ENCODE measurements at places on chromosomes 5 and 9.

DNA sequence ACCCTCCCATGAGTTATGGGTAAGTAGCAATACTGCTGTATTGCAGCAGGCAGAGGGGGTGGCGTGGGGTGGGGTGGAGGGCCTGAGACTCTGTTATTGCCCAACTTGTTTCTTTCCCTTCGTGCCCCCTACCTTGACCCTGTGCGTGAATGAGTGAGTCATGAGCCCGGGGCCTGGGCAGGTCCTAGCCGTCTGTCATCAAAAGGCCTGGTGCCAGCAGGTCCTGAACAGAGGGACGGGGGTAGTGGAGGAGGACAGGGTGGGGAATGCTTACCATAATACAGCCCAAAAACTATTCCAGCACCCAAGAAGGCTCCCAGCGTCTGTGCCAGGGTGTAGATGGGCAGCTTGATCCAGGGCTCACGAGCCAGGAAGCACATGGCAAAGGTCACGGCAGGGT, 4.3 kb downstream of the AQP3 start:
- DNase-seq, result no peak

- no peak for DNase-seq
Measured at GRCh38 chr9:133684121-133684935, 48.2 kb downstream of the DBH start.

DNA sequence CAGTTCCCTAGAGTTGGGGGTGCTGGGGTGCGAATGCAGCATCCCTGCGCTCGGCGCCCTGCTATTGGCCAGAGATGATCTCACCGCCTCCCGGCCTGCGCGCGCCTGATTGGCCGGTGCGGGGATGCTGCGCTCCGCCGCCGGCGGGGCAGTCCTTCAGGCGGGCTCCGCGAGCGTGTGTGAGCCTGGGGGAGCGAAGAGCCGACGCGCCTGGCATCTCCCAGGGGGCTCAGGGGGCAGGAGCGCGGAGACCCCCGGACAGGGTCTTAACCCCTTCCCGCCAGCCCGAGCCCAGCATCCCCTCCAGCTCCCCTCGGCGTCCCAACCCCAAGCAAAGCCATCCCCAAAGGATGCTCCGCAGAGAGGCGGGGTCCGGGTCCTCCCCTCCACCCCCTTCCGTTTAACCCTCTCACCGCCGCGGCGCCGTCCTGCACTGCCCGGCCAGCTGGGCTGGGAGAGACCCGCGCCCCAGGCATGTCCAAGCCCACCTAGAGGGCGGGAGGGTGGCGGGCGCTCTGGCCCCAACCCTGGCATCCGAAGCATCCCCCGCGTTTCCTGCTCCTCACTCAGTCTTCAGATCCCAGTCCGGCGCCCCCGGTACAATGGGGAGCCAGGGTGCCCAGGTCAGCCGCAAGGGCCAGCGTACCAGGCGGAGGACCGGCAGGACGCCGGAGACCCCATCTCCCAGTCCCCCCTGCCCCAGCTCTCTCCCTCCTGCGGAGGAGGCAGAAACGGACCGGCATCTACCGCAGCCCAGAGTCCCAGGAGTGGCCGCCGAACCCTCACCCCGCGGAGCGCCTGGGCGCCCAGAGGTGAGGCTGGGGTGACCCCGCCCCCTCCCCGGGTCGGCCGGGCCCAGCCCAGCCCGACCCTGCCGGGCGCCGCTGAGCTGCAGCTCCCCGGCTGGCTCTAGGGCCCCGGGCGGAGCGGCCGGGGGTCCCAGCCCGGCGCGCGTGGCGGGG, 19.3 kb upstream of the TOR2A start:
- DNase-seq, result no peak

GRCh38 chr5:160470437-160471361, 49.0 kb downstream of the PTTG1 start:
- DNase-seq, result no peak

DNA sequence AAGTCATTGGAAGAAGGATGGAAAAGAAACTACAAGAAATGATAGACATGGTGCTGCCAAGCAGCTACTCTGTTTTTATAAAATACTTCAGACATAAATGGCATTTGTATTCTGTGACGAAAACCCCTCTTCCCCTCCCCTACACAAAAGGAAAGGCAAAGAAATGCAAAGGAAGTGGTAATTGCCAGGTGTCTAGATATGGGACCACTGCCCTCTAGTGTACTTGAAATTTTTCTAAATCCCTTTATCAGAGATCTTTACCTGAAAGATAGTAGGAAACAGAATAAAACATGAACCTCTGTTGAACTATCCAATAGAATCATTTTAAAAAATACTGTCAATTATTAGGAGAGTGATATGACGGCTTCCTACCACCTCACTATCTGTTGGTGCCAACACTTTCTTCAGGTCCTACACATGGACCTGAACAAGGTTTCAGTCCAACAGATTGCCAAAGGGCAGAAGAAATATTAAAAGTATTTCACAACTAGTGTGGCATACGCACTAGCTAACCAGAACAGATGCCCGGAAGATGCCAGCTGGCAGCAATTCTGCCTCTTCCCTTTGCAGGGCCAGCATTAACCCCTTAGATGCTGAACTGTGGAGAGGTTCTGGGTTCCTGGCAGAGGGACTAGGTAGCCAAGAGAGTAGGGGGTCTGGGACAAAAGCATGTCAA, 104.1 kb downstream of the TSSK1B start:
- DNase-seq, result peak; percentile 30

- DNase-seq, result peak; percentile 37
Measured at GRCh38 chr5:180090098-180090768, 18.7 kb upstream of the RNF130 start.

- no peak for DNase-seq
Measured at GRCh38 chr5:97629276-97629675, 446.2 kb upstream of the RIOK2 start.

- no peak for DNase-seq
Measured at GRCh38 chr5:172007175-172008110, 1.0 kb upstream of the FBXW11 start.

DNA sequence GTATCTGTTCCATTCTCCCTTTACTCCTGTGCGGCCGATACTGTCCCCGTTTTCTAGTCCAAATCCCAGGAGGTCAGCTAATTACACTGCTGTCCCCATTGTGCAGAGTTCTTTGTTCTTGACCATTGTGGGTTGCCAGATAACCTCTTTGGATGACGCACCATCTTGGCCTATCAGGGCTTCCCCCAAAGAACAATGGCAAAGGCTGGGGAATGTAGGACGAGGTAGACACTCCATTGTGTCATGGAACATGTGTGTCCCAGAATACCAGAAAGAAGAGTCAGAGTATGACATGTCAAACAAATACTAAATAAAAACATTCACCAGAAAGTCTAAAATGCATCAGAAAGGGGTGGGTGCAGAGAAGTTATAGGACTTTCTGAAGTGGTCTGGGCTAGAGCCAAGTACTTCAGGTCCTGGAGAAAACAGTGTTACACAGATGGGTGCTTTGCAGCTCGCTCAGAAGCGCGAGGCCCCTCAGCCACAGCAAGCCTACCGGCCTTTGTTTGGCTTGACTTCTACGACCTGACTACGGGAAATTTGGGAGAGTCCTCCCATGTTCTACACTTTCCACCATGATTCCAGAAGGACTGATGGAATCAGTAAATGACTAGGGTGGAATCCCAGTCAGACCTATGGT, 83.2 kb upstream of the SSBP2 start:
- DNase-seq, result no peak

GRCh38 chr5:92908952-92909601, 671.9 kb downstream of the NR2F1-AS1 start:
- no peak for DNase-seq

DNA sequence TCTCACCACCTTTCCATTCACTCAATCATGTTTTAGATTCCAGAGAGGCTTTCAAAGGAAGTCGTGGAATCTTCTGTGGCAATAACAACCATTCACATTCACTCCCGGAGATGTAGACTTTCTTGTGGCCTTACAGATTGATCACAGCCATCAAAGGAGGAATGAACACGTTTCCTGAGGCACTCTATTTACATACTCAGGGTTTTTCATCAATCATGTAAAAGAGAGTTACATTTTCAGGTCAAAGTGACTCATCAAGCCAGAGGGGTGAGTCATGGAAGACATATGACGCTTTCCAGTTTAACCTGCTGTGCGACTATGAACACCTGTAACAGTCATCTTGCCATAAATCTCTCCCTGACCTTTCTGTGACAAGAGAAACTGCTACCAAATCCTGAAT, 39.3 kb upstream of the RAD23B start:
- peak; percentile 57 for DNase-seq

GRCh38 chr9:127714020-127714750, 1.3 kb downstream of the PTRH1 start:
- DNase-seq, result no peak

- no peak for DNase-seq
Measured at GRCh38 chr9:99971410-99971809, 65.0 kb downstream of the STX17 start.

GRCh38 chr5:41418220-41419031, 92.0 kb downstream of the PLCXD3 start:
- no peak for DNase-seq

DNA sequence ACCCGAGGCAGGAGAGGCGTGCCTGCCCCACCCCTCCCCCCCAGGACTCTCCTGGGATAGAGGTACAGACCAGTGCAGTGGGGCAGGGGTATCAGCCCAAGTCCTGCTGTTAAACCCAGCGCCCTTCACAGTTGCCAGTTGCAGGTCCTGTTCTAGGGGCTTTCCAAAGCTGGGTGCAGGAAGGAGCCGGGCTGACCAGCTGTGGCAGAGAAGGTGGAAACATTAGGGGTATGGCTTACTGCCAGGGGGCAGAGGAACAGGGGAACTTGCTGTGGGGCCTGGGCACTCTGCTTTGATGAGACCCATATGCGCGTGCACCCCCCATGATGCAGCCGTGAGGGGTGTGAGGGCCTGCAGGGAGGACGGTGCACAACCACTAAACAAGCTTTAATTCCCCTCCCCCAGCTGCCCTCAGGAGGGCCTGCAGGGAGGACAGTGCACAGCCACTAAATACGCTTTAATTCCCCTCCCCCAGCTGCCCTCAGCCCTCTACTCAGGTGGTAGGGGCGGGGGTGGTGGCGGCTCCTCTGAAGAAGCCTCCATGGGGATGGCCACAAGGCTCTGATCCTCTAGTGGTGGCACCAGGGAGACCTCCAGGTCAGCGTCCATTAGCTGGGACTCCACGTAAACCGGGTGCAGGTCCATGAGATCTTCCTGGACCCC, 766 bp upstream of the LRRC26 start:
- DNase-seq, result no peak

DNA sequence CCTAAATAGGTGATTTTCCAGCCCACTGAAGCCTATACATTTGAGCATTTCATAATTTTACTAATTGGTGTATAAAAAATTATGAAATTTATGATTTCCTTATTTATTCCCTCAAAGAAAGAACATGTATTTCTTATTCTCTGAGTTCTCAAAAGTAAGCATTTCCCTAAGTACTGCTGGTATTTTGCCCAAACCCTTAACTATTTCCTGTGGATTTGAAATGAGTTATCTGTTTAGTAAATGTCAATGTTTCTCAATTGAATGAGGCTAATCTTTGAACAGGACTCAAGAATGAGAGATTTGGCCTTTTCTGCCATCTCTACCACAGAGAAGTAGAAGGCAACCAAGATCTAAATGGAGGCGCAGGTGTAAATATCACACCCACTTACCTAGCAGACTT, 751.7 kb downstream of the TLE1 start:
- DNase-seq, result no peak

DNA sequence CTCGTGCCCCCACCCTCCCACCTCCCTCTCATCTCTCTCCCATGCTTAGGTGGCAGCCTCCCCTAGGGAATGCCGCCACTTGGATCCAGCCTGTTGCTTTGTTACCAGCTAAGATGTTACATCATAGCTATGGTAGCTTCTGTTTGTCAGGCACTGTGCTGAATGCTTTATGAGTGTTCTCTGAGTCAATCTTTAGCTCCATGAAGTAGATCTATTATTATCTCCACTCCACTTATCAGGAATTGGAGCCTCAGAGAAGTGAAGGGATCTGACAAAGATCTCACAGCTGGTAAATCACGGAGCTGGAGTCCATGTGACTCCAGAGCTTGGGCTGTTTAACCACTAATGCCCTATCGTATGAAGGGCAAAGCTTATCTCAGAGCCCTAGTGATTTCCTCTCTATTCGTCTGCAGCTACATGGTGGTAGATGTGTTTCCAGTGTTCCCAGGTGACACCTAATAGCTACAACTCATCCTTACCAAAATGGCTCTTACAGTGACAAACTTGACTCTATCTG, 54.1 kb downstream of the GARNL3 start:
- DNase-seq, result no peak

DNA sequence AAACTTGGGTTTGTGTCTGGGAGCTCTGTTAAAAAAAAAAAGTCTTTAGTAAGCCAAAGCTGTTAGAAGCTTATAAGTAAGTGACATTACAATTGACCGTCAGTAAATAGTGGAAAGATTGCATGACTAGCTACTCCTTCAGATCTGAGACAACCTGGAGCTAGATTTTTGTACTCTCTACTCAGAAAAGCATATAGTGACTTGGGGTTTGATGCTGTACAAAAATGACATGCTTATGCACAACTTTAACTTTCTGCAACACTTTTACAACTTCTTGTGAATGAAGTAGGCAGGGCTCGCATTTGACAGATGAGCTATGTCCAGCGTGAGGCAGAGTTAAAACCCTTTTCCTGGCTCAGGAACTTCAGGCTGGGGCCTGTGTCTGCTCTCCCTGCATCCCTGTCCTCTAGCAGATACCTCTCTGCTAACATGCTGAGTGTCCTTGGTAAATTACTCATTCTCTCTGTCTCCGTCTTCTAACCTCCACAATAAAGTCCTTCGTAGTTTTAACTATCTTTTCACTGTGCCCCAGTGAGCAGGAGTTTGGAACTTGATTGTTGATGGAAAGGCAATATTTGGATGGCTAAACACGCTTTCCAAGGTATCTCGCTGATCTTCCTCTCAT, 471 bp upstream of the GHR start:
- no peak for DNase-seq

- DNase-seq, result no peak
Measured at GRCh38 chr9:87160148-87161102, 213.1 kb upstream of the GAS1 start.

- DNase-seq, result no peak
Measured at GRCh38 chr5:131224387-131225201, 39.3 kb upstream of the CDC42SE2 start.

DNA sequence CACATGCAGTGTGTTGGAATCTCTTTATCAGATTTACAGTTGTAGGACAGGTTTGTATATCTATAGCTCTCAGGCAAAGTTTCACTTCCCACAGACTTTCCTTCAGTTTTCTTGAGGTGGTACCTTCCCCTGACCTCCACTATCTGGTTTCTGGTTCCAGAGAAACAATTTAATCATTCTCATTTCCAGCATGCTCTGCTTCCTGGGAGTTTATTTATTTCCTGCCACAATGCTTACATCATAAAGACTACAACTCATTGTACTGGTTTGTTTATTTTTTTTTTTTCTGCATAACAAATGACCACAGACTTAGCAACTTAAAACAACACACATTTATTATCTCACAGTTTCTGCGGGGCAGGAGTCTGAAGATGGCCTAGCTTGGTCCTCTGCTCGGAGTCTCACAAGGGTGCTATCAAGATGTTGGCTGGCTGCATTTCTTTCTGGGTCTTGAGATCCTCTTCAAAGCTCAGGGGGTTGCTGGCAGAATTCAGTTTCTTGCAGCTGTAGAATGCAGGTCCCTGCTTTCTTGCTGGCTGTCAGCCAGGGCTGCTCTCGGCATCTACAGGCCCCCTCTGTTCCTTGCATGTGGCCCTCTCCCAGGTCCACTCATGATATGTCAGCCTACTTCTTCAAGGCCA, 247.7 kb downstream of the ENC1 start:
- no peak for DNase-seq

GRCh38 chr9:97501972-97502221, 431 bp downstream of the TMOD1 start:
- no peak for DNase-seq

Measured in SHP77 (cell line).